ENCODE measurements at places on chromosomes 5 and 9.

DNA sequence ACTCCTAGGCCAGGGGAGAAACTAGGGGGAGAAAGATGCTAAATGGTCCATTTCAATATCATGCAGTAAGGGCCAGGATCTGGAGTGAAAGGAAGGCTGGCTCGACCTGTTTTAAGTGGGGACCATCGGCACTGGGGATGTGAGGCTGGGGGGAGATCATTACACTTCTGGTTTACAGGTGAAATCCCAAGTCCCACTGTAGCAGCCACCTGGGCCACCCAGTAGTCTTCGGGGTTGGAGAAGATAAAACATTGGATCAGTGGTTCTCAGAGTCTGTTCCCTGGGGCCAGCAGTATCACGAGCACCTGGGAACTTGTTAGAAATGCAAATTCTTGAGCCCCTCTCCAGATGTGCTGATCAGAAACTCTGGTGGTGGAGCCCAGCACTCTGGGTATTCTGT, 111.3 kb upstream of the ALDH1B1 start:
- no peak for DNase-seq

GRCh38 chr9:84671586-84672521, 2.3 kb downstream of the NTRK2 start:
- DNase-seq = no peak

DNA sequence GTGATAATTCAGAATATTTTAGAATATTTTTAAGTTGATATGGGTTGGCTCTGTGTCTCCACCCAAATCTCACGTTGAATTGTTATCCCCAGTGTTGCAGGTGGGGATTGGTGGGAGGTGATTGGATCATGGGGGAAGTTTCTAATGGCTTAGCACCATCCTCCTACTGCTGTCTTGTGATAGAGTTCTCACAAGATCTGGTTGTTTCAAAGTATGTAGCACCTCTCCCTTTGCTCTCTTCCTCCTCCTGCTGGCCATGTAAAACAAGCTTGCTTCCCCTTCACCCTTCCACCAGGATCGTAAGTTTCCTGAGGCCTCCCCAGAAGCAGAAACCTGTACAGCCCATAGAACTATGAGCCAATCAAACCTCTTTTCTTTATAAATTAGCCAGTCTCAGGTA, 214.6 kb upstream of the C9orf72 start:
- no peak for DNase-seq

DNA sequence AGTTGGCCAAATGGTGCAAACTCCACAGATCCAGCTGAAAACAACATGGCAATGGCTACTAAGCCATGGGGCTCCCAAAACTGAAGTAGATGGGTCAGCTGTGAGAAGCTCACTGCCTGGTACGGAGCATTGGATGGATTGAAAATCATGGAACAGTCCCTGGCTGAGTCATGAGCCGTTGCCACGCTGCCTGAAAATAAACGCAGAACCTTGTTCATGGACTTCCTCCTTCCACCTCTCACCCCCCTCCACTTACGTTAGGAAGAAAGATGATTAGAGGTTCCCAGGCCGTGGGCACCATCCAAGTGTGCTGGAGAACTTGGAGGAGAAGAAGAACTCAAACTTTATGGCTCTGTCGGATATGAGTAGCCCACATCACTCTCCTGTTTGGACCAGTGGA, 6.8 kb upstream of the DIPK1B start:
- no peak for DNase-seq

DNA sequence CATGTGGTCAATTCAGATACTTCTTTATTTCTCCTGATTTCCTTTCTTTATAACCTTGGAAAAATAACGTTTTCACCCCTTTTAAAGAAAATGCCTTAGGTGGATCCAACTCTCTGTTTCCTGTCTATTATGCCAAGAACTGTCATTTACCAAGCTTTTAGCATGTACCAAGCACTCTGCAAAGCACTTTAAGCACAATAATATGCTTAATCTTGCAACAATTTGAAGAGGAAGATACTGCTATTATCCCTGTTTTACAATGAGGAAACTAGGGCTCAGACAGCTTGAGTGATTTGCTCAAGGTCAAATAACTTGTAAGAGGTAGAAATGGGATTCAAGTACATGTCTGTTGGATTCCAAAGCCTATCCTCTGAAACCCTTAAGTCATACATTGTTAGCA, 224.8 kb upstream of the IL12B start:
- no peak for DNase-seq

- DNase-seq = no peak
These were observed 86.3 kb upstream of the TAF11L2 start for GRCh38 chr5:17411436-17412402.

Data from NCI-H1092 (cell line).